Esophagus muscularis mucosa (tissue), 4 donors: ENCODE measurements at places on chromosomes 6 and 20. TPM values are rescaled to one million over a fixed set of nuclear protein-coding genes. Genes with fewer than 3 reads are reported as not detected.

- no peak for DNase-seq
- peaks cover 28% of the 10 kb centered on the region for H3K36me3 ChIP-seq
- H3K27ac ChIP-seq, result peak overlapping the region; percentile 74
- no peaks in the 10 kb centered on the region for H3K27me3 ChIP-seq
- no peak overlapping the region for H3K4me3 ChIP-seq
Observed at GRCh38 chr6:13454286-13455221, 32.8 kb downstream of the GFOD1 start.

DNA sequence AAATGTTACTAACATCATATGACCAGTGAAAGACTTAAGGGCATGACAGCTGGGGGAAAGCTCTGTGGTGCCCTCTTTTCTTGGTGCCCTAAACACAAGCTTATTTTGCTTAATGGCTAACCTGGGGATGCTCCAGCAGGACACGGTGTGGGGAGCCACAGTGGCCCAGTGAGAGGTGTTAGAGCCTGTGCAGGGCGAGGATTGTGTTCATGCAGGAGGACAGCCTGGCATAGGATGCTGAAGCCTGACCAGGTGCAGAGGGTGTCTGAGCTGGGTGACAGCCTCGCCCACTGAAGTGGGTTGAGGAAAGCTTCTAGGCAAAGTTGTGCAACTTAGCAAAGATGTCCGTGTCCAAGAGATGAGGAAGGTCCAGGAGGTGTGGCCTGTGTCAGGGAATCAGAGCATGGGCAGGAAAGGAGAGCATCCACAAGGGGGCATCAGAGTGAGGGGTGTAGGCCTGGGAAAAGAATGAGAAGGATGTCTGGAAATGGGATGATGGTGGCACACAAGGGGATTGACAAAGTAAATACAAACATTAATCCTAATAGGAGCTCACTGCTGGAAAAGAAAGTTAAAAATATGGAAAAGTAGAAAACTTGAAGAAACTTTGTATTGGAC lies 33.9 kb downstream of the SLC17A4 start:
- no peaks in the 10 kb centered on the region for H3K36me3 ChIP-seq
- no peak for DNase-seq
- H3K27ac ChIP-seq, result no peak overlapping the region
- H3K4me3 ChIP-seq, result no peak overlapping the region
- H3K4me1 ChIP-seq, result no peaks in the 10 kb centered on the region

DNA sequence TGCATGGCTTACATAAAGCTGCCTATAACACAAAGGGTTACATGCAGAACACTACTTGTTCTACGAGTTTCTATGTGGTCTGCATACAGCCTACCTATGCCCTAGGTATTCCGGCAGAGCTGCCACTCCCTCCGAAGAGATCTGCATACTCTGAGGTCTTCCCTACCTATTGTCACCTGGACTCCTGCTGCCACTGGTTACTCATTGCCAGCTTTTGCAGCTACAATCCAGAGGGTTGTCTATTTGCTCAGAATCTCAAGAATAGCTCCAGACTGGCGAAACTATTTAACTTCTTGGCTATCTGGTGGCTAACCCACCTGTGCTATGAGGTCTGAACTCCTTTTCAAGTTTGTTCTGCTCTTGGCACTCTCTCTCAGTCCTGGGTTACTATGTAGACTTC lies 323.3 kb downstream of the BMP2 start:
- H3K36me3 ChIP-seq, result no peaks in the 10 kb centered on the region
- H3K4me1 ChIP-seq, result no peaks in the 10 kb centered on the region
- DNase-seq, result no peak
- H3K27ac ChIP-seq, result no peak overlapping the region
- no peaks in the 10 kb centered on the region for H3K27me3 ChIP-seq

Gene IFNGR1
- total RNA-seq, result 95.9 TPM
